ENCODE measurements at places on chromosomes 7 and 10.

GRCh38 chr10:125128397-125129075 is 31.8 kb downstream of the CTBP2 start:
- DNase-seq: no peak

GRCh38 chr10:105010411-105011121 is 369.5 kb downstream of the SORCS3 start:
- no peak for DNase-seq

DNA sequence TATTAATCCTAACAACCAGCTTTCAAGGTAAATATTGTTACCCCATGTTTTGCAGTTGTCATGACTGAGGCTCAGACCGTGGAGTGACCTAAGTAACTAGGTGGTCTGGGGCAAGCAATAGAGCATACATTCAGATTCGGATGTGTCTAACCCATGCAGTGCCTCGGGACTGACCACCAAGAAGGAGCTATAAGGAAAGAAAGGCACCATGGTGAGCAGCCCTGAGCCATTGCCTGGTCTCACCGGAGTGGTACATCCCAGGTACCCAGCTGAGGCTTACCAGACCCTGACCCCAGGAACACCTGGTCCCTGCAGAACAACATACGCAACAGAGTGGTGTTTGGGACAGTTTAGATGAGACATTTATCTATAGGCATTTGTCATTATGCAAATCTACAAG is 175.5 kb upstream of the ZMIZ1 start:
- no peak for DNase-seq

DNA sequence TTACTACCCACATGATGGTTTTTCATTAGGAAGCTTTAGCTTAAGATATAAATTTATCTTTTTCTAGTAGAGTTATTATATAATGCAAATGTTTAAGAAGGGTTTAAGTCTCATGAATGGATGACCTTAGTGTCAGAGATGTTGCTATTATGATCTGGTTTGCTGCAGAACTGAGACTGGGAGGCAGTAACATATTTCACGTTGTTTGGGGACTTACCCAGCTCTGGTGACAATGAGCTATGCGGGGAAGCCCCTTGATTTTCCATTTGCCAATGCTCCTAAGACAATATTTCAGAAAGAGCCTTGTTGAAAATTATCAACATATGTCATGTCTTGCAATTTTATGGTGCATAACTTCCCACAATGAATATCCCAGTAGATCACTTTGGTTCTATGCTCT is 754.6 kb downstream of the REEP3 start:
- no peak for DNase-seq

- DNase-seq: no peak
Measured at GRCh38 chr7:139049111-139049510, 13.3 kb upstream of the ZC3HAV1L start.

All from T-cell (primary cell).